Umbilical cord (tissue), 2 donors: ENCODE measurements at places on chromosomes 3 and 15. TPM values are rescaled to one million over a fixed set of nuclear protein-coding genes. Genes with fewer than 3 reads are reported as not detected.

The AADACL2 gene
- 8.7 TPM for total RNA-seq

The NSMCE3 gene
- total RNA-seq: 14.0 TPM

The CEP97 gene
- total RNA-seq: 19.3 TPM

GRCh38 chr3:107710851-107711250 lies 188.1 kb downstream of the BBX start:
- DNase-seq: no peak
